ENCODE measurements at places on chromosomes 16 and 17. TPM values are rescaled to one million over a fixed set of nuclear protein-coding genes. Genes with fewer than 3 reads are reported as not detected.

Gene FOXO3B
- 2.1 TPM for total RNA-seq

Gene TMEM235
- not detected for total RNA-seq

Gene OR1E2
- total RNA-seq, result not detected

Gene FASN
- total RNA-seq, result 1,109 TPM

Gene ASGR1
- 2.2 TPM for total RNA-seq

Gene DNAH17
- 0.45 TPM for total RNA-seq

Gene SOX8
- total RNA-seq, result 1.3 TPM

Gene KRT33B
- total RNA-seq, result not detected

Gene CASKIN1
- 0.06 TPM for total RNA-seq

Gene RND2
- 0.45 TPM for total RNA-seq

Gene ENO3
- 4.0 TPM for total RNA-seq

Gene CRYBA1
- not detected for total RNA-seq

Gene PRSS22
- total RNA-seq, result not detected

Gene CCL5
- total RNA-seq, result 4.0 TPM

Gene CCL4
- total RNA-seq, result 25.3 TPM

Gene UTS2R
- total RNA-seq, result not detected

Gene WFDC1
- total RNA-seq, result 1.4 TPM

Gene ATP2A1
- 0.48 TPM for total RNA-seq

Gene SNX20
- total RNA-seq, result 3.6 TPM

Gene TP53I13
- total RNA-seq, result 75.2 TPM

Gene ALOXE3
- not detected for total RNA-seq

Gene DNASE1L2
- 0.39 TPM for total RNA-seq

Gene NPIPA7
- 7.8 TPM for total RNA-seq

Gene TAC4
- not detected for total RNA-seq

Gene EFCAB13
- total RNA-seq, result 5.6 TPM

Gene TP53TG3
- total RNA-seq, result not detected

Gene DUSP14
- total RNA-seq, result 27.0 TPM

Gene NRN1L
- total RNA-seq, result not detected

Gene CRK
- total RNA-seq, result 97.0 TPM

Gene CYBA
- 183 TPM for total RNA-seq

Gene GAST
- not detected for total RNA-seq

Gene SLFN14
- total RNA-seq, result not detected

Gene ACOX1
- total RNA-seq, result 148 TPM
